Osteocyte (in vitro differentiated cells): ENCODE measurements at places on chromosomes 3 and 15. TPM values are rescaled to one million over a fixed set of nuclear protein-coding genes. Genes with fewer than 3 reads are reported as not detected.

GRCh38 chr15:84654689-84655453, 788 bp upstream of the WDR73 start:
- DNase-seq, result peak; percentile 90

DNA sequence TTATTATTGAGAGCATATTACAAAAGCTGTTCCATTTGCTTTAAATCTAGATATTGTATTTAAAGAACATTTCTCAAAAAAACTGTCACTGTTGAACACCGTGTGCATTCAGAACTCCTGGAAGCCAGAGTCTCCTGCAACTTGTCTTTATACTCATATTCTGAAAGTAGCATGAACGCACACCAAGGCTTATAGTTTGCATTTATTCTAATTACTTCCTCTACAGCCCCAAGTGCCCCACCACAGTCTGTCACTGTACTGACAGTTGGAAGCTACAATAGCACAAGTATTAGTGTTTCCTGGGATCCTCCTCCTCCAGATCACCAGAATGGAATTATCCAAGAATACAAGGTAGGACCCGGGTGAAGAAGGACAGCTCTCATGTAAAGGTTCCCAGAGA, 537.4 kb downstream of the ROBO2 start:
- DNase-seq, result no peak

GRCh38 chr3:170584585-170585007, 1.3 kb downstream of the SLC7A14 start:
- DNase-seq, result peak; percentile 90

GRCh38 chr15:63422891-63423590, 41.4 kb upstream of the CA12 start:
- DNase-seq, result no peak

GRCh38 chr3:31284776-31285175, 247.9 kb upstream of the STT3B start:
- DNase-seq, result no peak

DNA sequence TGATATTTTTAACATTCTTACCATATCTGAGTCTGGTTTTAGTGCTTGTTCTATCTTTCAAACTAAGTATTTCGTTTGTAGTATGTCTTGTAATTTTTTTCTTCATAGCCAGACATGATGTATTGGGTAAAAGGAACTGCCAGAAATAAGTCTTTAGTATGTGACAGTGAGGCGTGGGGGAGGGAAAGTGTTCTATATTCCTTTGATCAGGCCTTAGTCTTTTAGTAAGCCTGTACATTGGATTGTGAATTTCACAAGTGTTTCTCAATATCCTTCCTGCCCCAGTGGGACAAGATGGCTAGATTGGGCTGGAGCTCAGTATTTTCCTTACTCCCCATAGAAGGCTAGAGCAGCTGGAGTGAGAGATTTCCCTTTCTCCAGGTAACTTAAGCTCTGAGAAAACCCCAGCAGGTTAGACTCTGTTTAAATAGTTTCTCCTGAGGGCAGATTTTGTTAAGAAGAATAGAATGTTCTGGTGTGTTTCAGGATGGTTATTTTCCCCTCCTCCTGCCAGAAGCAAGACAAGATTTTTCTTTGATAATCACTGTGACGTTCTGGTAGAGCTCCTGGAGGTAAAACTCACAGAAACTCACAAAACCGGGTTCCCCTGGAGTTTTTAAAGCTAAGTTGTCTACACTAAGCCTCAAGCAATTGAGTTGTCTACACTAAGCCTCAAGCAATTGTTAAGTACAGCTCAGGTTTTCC, 140.7 kb upstream of the ARPP21 start:
- no peak for DNase-seq

DNA sequence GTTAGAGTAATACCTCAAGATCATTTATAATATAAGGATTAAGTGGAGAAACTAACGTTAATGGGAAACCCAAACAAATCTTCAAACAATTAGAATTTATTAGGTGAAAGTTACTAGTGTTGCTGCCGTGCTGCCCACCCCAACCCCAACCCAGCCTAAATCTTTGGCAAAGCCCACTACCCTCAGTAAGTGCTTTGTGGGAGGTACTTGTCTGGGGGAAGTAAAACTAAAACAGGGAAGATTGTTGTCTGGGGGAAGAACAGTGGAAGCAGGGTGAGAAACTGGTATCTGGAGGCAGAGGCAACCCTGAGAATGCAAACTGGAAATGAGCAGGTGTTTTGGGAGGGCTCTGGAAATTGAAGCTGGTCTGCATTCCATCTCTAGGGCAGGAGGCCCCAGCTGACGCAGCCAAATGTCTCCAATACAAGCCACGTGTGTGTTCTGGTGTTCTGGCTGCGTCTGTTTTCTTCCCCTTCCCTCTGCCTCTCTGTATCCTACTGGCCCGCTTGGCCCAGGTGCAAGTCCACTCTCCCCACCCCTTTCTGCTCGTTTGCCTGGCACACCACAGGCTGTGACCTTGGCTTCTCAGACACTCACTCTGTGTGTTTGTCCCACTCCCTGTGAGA, 32.7 kb downstream of the FEM1B start:
- DNase-seq, result peak; percentile 54

The ARL8B gene
- total RNA-seq, result 85.6 and 86.0 TPM in 2 replicates

The AP2M1 gene
- total RNA-seq, result 398 and 419 TPM in 2 replicates

The PGBD4 gene
- total RNA-seq, result 2.0 TPM in 2 replicates
